ENCODE measurements at places on chromosomes 1 and 21.

- no peak for DNase-seq
Observed at GRCh38 chr1:223358826-223359225, 5.2 kb downstream of the SUSD4 start.

GRCh38 chr1:59779949-59780348 is 34.8 kb upstream of the HOOK1 start:
- no peak for DNase-seq

DNA sequence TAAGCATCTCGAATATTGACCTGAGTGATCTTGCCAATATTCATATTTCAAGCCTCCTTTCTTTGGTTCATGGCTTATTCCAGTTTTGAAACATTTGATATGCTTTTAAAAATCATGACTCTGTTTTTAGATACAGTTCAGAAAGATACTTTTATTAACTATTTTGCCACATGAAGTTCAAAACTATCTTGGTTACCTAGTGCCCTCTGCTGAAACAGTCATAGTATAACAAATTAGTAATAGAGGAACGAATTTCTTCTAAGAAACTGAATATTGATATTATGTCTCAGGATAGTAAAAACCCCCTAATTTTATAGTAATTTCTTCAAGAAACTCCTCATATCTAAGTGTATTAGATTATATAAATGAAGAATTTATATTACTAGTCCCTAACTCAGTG is 52.6 kb upstream of the RC3H1 start:
- no peak for DNase-seq

DNA sequence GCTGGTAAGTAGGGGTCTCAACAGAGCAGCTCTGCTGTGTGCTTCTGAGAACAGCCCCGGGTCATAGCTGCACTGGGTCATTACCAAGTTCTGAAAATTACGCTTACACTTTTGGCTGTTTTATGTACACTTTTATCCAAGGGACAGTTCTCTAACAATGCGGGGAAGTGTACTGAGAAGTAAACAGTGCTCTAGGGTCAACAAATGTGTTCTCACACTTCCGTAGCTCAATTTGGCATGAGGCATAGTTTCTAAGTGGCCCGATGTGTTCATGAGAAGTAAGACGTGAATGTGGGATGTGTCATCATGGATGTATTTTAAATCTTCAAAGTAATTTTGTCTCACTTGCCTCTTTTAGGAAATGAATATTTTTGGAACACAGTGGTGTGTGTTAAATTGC is 10.9 kb upstream of the VAMP3 start:
- no peak for DNase-seq

DNA sequence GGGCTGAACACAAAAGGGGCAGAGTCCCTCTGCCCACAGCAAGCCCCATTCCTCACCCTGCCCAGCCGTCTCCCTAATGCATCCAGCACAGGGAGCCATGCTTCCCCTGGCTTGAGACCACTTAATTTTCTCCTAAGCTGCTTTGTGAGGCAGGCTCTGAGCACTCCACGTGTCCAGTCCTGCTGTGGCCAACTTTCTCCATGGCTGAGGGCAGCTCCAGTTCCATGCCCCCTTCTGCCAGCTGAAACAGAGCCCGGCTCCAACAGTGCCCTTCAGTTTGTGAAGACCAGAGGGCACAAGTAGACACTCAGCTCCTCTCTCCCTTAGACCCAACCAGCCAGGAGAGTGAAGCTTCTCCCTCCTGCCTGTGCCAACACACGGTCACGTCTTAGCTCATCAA is 33.8 kb downstream of the PLEKHA6 start:
- no peak for DNase-seq

GRCh38 chr1:32868085-32868484 is 2.6 kb downstream of the FNDC5 start:
- no peak for DNase-seq

DNA sequence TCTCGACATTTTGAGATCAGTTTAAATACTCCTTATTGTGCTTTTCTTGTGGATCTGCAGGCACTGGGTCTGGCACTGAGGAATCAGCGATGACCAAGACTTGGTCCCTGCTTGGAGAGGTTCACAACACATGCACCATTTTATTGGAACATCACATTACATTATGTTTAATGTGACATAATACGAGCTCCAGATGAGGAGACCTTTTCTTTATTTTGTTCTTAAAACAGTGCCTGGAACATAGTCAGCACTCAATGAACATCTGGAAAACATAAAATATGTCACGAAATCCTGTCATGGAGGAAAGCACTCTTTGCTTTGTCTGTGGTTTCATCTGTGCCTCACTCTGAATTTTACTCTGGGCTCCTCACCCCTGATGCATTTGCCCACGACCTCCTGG is 110.7 kb downstream of the ST6GALNAC3 start:
- no peak for DNase-seq

- DNase-seq, result no peak
Observed at GRCh38 chr21:43717166-43717853, 1.6 kb upstream of the PDXK start.

DNA sequence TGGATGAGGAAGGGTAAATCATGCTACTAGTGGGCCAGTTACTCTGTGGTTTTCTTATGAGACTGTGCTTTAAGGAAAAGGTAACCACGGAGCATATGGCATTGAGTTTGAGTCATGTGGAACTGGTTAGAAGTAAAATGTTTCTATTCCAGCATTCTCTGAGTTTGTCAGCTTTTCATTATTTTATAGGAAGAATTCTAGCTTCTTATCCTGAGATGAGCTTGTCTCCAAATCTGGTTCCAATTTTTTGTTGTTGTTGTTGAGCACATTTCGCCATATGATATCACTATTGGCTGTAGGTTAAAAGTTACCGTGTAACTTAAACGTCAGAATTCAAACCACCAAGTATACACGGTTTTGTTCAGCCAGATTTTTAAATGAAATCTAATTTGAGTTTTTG is 69.9 kb downstream of the ATF6 start:
- DNase-seq, result no peak

DNA sequence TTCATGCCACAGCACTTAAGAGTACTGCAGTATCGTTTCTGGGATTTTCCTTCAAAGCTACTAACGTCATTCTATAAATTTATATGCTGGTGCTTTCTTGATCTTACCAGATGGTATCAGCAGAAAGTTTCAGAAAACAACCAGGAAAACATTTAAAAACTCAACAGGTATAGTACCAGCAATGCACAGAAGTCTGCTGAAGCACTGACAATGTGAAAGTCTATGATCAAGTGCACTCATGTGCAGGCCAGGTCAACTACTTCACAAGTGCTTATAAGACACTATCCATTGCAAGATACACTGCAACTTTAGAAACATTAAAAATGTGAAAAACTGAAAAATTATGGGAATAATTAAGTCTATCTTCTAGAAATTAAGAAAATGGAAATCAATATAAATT is 34.7 kb downstream of the LYST start:
- DNase-seq, result no peak

GRCh38 chr1:212070720-212071302 is 35.3 kb downstream of the DTL start:
- no peak for DNase-seq

GRCh38 chr1:17597651-17598050 is 58.2 kb downstream of the ARHGEF10L start:
- no peak for DNase-seq

- no peak for DNase-seq
Observed at GRCh38 chr1:8822373-8823294, 5.2 kb upstream of the RERE start.

All from activated CD8-positive, alpha-beta memory T cell treated with anti-CD3 and anti-CD28 coated beads for 48 hours (primary cell).